ENCODE measurements at places on chromosomes 5 and 9. TPM values are rescaled to one million over a fixed set of nuclear protein-coding genes. Genes with fewer than 3 reads are reported as not detected.

Gene IL13
- total RNA-seq = not detected

Gene ISCA1
- 39.0 TPM for total RNA-seq

Gene TEX48
- total RNA-seq = not detected

DNA sequence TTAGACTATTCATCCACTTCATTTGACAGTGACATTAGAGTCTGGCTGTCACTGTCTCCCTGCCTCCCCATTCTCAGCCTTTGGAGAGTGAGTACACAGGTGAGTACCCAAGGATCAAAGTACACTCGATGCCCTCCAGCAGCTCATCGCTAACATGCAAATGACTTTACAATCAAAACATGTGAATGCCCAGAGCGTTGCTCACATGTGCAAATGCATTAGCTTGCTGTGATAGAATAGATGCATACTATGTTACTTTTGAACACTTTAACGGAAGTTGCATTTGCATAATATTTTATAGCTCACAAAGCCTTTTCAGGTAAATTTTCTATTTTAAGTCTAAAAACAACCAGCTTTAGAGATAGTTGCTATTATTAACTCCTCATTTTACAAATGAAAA lies 107.6 kb downstream of the SYK start:
- no peak for DNase-seq
- no peak overlapping the region for H3K4me3 ChIP-seq
- no peaks in the 10 kb centered on the region for H3K4me1 ChIP-seq
- H3K27me3 ChIP-seq = no peaks in the 10 kb centered on the region
- no peaks in the 10 kb centered on the region for H3K36me3 ChIP-seq

- no peaks in the 10 kb centered on the region for H3K4me1 ChIP-seq
- no peak overlapping the region for H3K4me3 ChIP-seq
- no peak for DNase-seq
Measured at GRCh38 chr5:51582871-51583394, 199.7 kb downstream of the ISL1 start.

DNA sequence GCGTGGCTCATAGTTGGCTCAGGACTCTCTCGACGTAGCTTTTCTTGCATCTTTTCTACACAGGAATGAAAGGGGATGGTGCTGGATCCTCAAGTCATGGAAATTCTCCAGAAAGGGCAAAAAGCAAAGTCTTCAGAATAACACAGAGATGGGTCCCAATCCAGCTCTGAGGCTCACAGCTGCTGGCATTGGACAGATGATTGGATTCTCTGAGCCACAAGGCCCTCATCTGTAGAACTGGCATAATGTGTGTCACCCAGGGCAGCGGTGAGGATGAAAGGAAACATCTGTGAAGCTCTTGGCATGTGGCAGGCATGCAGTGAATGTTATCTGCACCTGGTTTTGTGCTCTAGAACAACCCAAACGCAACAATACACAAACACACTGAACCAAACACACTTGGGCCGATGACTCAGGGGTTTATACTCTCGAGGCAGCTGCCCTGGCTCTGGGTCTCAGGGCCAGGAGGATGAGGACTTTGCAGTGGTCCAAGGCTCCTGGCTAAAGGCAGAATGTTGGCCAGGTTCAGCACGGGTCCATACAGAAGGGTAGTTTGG lies 64.0 kb upstream of the UBTD2 start:
- no peaks in the 10 kb centered on the region for H3K4me1 ChIP-seq
- DNase-seq = no peak
- no peaks in the 10 kb centered on the region for H3K27me3 ChIP-seq
- H3K36me3 ChIP-seq = peaks cover 8% of the 10 kb centered on the region
- H3K27ac ChIP-seq = no peak overlapping the region
- H3K4me3 ChIP-seq = no peak overlapping the region

DNA sequence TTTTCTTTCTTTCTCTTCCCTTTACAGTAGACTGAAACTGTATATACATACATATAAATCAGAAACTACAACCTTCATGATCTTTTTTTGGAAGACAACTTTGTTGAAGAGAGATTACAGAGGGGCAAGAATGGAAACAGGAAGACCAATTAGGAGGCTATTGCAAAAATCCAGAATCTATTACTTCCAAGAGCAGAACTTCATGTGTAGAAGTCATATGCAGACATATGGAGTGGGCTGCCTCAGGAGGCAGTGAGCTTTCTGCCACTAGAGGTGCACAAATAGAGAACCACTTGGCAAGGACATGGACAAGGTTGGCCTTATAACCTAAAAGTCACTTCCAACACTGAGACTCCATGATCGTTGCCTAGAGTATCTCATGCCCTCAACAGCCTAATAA lies 157.8 kb upstream of the NR4A3 start:
- H3K27me3 ChIP-seq = no peaks in the 10 kb centered on the region
- DNase-seq = no peak
- H3K4me1 ChIP-seq = no peaks in the 10 kb centered on the region
- H3K36me3 ChIP-seq = no peaks in the 10 kb centered on the region

DNA sequence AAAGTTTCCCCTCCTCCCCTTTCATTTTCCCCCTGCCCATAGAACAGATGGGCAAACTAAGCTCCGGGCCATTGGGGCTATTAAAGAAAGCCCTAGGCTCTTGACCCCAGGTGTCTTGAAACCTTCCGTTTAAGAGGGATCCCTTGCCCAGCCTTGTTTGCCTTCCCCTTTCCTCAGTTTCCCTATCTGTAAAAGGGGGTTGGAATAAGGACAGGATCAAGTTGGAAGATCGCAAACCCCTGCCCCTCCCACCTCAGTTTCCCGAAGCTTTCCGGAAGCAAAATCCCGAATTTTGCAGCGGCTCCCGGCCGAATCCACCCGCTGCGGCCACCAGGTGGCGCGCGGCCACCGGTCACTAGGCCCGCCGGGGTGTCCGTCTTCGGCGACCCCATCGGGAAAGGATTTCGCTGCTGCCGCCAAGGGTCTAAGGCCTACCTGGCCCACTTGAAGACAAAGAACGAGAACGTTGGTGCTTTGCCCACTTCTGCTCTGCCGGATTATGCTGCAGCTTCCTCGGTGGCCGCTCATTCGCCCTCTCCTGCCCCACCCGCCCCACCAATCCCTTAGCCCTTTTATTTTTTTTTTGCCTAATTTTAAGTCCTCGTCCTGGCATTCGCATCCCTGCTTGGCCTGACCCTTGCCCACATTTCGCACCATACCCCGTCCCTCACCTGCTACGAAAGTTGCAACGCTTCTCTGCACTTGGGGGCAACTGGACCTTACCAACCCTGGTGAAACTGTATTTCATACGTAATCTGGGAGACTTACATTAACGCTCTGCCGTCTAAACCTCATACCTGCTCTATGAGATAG lies 962 bp upstream of the NR6A1 start:
- H3K27me3 ChIP-seq = peaks cover 9% of the 10 kb centered on the region
- H3K27ac ChIP-seq = no peak overlapping the region
- H3K36me3 ChIP-seq = no peaks in the 10 kb centered on the region

DNA sequence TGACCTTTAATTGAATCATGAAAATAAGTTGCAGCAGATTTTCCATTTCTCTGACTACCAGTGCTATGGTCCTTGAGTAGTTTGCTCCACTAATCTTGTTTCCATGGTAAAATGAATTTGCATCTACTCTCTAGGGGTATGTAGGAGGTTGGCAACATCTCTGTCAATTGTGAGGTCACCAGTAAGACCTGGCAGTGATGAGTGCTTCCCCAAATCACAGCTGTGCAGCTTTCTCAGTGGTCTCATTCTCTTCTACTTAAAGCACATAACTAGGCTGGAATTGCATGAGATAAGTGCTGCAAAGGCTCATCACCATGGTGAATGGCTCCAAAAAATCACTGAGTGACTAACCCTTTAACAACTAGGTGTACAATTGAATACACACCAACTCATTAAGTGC lies 36.3 kb downstream of the ADAMTS19 start:
- H3K27me3 ChIP-seq = no peaks in the 10 kb centered on the region
- no peaks in the 10 kb centered on the region for H3K4me1 ChIP-seq
- no peak overlapping the region for H3K27ac ChIP-seq

GRCh38 chr5:123505633-123506032 lies 6.3 kb upstream of the CSNK1G3 start:
- H3K27me3 ChIP-seq = no peaks in the 10 kb centered on the region
- H3K36me3 ChIP-seq = no peaks in the 10 kb centered on the region
- H3K4me3 ChIP-seq = no peak overlapping the region
- no peaks in the 10 kb centered on the region for H3K4me1 ChIP-seq
- DNase-seq = no peak

DNA sequence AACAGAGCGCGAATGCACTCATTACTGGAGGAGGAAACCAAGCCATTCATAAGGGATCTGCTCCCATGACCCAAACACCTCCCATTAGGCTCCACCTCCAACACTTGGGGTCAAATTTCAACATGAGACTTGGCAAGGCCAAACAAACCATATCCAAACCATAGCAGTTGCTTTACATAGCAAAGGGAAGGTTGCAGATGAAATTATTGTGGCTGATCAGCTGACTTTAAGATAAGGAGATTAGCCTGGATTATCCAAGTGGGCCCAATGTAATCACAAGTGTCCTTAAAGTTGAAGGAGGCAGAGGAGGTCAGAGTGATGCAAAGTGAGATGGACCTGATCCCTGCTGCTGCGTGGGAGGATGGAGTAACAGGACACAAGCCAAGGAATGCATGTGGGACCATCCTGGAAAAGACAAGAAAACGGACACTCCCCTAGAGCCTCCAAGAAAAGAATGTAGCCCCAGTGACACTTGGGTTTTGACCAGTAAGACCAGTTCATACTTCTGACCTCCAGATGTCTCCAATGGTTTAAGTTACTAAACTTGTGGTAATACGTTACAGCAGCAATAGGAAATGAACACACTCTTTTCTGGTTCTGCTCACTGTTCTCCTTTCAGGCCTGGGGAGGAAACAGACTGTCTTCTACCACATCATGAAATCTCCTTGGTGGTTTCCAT lies 167.3 kb downstream of the GNAQ start:
- no peaks in the 10 kb centered on the region for H3K36me3 ChIP-seq
- no peaks in the 10 kb centered on the region for H3K27me3 ChIP-seq
- DNase-seq = no peak
- no peaks in the 10 kb centered on the region for H3K4me1 ChIP-seq

DNA sequence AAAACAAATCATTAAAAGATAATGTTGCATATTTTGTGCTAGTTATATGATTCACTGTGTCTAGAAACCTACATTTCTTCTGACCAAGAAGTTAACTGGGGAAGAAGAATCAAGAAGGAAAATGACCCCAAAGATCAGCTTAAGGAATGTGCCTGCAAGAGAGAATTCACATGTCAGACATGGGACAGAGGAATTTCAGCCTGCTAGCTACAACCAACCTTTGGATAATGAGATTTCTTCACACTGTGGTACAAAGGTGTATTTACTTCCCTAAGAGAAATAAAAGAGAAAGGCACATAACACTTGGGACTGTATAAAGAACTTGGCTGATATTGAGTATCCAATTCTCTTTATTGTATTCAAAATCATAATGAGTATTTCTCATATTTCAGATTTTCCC lies 39.6 kb upstream of the ELL2 start:
- no peaks in the 10 kb centered on the region for H3K27me3 ChIP-seq
- H3K4me3 ChIP-seq = no peak overlapping the region
- no peaks in the 10 kb centered on the region for H3K36me3 ChIP-seq
- no peak overlapping the region for H3K27ac ChIP-seq
- DNase-seq = no peak
- no peaks in the 10 kb centered on the region for H3K4me1 ChIP-seq

DNA sequence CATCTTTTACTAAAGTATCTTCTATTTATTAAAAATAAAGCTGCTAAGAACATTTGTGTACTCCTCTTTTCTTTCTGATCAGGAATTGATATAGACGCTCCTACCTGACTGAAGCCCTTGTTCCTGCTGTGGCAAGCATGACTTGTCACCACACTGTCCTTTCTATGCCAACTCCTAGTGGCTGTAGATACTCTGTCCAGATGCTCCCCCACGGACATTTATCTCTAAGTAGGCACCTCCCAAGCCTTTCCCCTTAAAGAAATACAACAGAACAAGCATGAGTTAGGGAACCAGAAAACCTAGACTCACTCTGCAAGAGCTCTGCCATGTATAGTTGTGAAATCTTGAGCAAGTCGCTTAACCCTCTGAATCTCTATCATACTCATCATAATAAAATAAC lies 53.2 kb downstream of the FAM114A2 start:
- no peak overlapping the region for H3K27ac ChIP-seq
- H3K27me3 ChIP-seq = no peaks in the 10 kb centered on the region
- H3K36me3 ChIP-seq = no peaks in the 10 kb centered on the region
- no peaks in the 10 kb centered on the region for H3K4me1 ChIP-seq
- DNase-seq = no peak
- no peak overlapping the region for H3K4me3 ChIP-seq

- H3K27me3 ChIP-seq = peaks cover 16% of the 10 kb centered on the region
- H3K36me3 ChIP-seq = no peaks in the 10 kb centered on the region
- H3K27ac ChIP-seq = no peak overlapping the region
- no peak overlapping the region for H3K4me3 ChIP-seq
- DNase-seq = no peak
Measured at GRCh38 chr5:139847091-139847490, 51.5 kb downstream of the PSD2 start.

DNA sequence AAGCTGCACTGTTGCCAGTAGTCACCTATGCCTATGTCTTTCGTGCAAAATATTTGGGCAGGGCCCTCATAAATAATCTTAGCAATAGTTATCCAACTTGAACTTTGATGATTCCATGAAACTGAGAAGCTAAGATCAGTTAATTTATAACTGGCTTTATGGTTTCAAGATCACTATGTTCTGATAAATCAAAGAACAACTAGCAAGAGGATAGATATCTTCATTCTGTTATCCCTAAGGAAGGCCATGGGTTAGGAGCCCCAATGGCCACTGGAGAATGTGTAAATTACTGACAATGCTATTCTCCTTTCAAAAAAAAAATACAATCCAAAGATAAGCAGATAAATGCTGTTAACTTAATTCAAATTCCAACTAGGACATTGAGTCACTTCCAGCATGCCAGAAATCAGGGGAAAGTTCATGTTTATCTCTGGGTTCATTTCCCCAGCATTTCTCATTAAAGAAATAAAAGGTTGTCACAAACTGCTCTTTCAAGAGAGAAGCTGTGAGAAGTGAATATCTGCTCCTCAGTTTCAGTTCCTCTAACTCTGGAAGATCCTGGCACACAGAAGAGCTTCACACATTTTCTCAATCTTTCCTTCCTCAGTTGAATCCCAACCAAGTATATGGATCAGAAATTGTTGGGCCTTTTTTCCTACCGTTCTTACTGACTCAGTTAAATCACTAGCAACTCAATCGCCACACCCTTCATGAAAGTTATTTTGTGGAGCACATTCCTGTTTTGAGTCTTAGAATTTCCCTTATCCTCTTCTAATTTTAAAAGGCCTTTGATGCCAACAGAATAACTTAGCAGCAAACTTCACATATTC lies 59.6 kb upstream of the SLC1A1 start:
- no peak for DNase-seq
- no peak overlapping the region for H3K27ac ChIP-seq
- H3K27me3 ChIP-seq = no peaks in the 10 kb centered on the region
- no peak overlapping the region for H3K4me3 ChIP-seq
- H3K36me3 ChIP-seq = no peaks in the 10 kb centered on the region

GRCh38 chr5:33490071-33490665 lies 49.4 kb downstream of the TARS1 start:
- H3K27me3 ChIP-seq = no peaks in the 10 kb centered on the region
- H3K27ac ChIP-seq = no peak overlapping the region
